Liver (tissue), 10 donors: ENCODE measurements at places on chromosomes 12 and 14. TPM values are rescaled to one million over a fixed set of nuclear protein-coding genes. Genes with fewer than 3 reads are reported as not detected.

LYSET gene
- total RNA-seq: 5.6 TPM

ACSM4 gene
- not detected for total RNA-seq

DNA sequence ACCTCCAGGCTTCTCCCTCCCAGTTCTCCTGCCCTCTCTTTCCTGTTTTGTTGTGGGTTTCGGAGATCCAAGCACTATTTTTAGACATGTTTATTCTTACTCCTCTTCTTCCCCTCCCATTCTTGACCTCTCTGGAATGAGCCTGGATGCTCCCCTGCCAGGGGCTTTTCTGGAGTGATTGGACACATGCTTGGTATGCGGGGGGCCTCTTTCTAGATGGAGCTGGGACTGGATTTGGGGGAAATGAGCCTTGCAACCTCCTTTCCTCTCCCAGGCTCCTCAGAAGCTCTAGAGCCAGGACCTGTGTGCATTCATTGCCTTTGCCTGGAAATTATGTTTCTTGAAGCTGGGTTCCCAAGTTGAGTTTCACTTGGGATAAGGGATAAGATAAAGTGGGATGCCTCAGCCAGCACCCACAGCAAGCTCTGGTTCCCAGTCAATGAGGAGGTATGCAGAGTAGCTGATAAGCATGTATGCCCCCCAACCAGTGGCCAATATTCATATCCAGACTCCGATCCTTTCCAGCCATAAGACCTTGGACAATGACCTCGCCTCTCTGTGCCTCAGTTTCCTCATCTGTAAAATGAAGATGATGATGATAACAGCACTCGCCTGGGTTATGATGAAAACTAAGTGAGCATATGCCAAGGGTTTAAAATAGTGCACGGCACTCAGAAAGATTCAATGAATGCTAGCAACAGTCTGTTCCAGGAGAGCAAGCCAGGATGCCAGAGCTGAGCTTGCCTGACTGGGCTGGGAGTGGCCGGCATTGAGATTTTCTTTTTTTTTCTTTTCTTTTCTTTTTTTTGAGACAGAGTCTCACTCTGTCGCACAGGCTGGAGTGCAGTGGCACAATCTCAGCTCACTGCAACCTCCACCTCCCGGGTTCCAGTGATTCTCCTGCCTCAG is 97.8 kb downstream of the SCARB1 start:
- no peak for DNase-seq

DNA sequence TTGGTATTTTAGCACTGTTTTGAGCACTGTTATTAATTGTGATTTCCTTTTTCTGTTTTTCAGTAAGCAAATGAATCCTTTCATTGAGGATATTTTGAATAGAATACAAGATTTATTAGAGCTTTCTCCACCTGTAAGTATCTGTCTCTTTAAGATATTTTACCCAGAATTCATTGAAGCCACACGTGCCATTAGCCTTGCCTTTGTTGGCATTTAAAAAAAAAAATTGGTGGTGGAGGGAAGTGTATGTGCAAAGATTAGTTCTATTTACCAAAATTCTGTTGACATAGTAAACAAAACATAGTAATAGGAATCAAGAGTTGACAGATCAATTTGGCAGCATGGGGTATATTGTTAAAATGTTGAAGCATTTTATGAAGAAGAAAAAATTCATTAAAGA is 23.8 kb downstream of the XPOT start:
- DNase-seq: no peak

GRCh38 chr12:32134101-32134888 is 27.6 kb downstream of the BICD1 start:
- no peak for DNase-seq

PSEN1 gene
- total RNA-seq: 36.2 TPM

DNA sequence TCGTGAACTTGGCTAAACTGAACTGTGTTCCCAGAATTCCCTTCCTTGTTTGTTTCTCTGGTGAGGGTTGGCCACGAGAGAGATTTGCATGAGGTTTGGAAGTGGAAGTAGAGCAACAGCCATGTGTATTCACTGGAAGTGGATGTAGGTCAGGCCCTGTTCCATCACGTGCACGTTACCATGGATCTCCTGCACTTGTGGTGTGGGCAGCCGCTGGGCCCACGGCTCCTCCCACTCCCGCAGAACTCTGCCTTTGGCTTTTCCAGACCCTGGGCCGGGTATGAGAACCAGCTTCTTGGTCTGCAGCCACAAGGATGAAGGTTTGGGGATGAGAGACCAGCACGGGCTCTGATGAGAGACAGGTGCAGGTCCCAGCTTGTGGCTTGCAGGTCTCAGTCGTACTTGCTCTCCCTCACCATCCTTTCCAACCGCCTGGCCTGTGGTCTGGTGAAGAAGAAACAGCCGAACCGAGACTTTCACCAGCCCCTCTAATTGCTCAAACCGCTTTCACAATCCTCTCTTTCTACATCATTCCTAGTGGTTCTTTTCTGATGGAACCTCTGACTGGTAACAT is 94.9 kb downstream of the DUSP16 start:
- DNase-seq: no peak

KRT6A gene
- not detected for total RNA-seq
